ENCODE measurements at places on chromosomes 11 and 22.

- H3K4me3 ChIP-seq = no peak overlapping the region
- no peaks in the 10 kb centered on the region for H3K4me1 ChIP-seq
Measured at GRCh38 chr11:79794057-79794456, 353.2 kb upstream of the TENM4 start.

DNA sequence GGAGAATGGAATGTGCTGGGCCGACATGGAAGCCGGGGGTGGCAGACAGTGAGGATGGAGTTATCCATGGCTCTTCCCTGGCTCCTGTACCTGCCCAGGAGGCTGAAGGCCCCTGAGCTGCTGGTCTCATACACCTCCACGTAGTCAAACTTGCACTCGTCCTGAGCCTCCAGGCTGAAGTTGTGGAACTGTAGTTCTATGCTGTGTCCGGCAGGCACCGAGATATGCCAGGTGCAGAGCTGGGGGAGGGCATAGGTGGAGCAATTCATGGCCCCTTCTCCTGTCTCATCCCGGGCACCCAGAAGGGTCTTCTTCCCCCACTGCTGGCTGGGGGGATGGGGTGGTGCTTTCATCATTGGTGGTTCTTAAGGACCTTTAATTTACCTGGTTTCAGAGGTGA lies 2.8 kb downstream of the MFRP start:
- DNase-seq = no peak
- H3K4me3 ChIP-seq = no peak overlapping the region
- H3K36me3 ChIP-seq = no peaks in the 10 kb centered on the region
- H3K27ac ChIP-seq = no peak overlapping the region
- H3K4me1 ChIP-seq = peaks cover 33% of the 10 kb centered on the region

GRCh38 chr11:12200279-12200990 lies 90.0 kb downstream of the MICAL2 start:
- H3K27me3 ChIP-seq = no peaks in the 10 kb centered on the region
- no peaks in the 10 kb centered on the region for H3K36me3 ChIP-seq
- H3K4me3 ChIP-seq = no peak overlapping the region
- DNase-seq = no peak

DNA sequence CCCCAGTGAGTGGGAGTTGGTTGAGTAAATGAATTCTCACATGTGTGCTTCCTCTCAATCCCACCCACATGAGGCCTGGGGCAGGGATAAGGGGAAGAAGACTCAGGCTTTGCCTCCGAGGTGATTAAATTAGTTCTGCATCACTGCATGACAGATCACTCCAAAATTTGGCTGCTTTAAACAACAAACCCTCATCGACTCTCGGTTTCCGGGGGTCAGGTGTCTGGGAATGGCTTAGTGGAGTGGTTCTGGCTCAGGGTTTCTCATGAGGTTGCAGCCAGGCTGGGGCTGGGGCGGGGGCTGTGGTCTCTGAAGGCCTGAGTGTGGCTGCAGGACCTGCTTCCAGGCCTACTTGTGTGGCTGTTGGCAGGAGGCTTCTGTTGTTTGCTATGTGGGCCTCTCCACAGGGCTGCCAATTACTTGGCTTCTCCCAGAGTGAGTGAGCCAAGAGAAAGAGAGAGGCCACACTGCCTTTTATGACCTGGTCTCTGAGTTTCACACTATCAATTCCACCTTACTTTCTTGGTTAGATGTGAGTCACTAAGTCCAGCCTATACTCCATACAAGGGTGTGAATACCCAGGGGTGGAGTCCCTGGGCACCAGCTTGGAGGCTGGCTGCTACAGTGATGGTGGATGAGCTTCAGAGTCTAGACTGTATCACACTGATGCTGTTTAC lies 15.9 kb downstream of the MOGAT2 start:
- peaks cover 31% of the 10 kb centered on the region for H3K4me1 ChIP-seq
- H3K36me3 ChIP-seq = peaks cover 1% of the 10 kb centered on the region
- H3K27ac ChIP-seq = no peak overlapping the region

- H3K4me3 ChIP-seq = no peak overlapping the region
- H3K27me3 ChIP-seq = no peaks in the 10 kb centered on the region
- H3K27ac ChIP-seq = no peak overlapping the region
- H3K4me1 ChIP-seq = no peaks in the 10 kb centered on the region
- no peak for DNase-seq
- H3K36me3 ChIP-seq = no peaks in the 10 kb centered on the region
Measured at GRCh38 chr11:38296211-38296776, 1698.3 kb upstream of the RAG2 start.

- H3K27ac ChIP-seq = no peak overlapping the region
- H3K4me3 ChIP-seq = no peak overlapping the region
- peaks cover 21% of the 10 kb centered on the region for H3K36me3 ChIP-seq
Measured at GRCh38 chr22:17824457-17824856, 50.2 kb upstream of the BID start.

- DNase-seq = no peak
- H3K36me3 ChIP-seq = peaks cover 2% of the 10 kb centered on the region
- no peak overlapping the region for H3K4me3 ChIP-seq
- peaks cover 50% of the 10 kb centered on the region for H3K4me1 ChIP-seq
Measured at GRCh38 chr11:65640483-65641296, 2.8 kb downstream of the SIPA1 start.

DNA sequence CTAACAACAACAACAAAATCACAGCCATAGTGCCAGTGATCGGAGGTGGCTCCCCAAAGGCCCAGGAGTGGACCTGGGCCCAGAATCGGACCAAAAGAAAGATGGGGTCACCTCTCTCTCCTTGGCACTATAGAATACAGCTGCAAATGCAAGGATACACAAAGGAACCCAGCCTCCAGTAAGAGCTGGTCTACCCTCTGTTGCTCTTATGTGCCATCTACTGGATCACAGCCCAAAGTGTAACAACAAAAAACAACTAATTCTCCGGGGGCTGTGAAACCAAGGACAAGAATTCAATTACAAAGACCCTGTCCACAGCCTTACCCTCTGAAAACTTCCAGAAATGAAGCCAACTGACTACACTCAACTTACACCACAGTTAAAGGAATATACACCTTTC lies 21.6 kb downstream of the OR8G5 start:
- no peak overlapping the region for H3K27ac ChIP-seq
- DNase-seq = no peak
- H3K4me3 ChIP-seq = no peak overlapping the region
- no peaks in the 10 kb centered on the region for H3K4me1 ChIP-seq

DNA sequence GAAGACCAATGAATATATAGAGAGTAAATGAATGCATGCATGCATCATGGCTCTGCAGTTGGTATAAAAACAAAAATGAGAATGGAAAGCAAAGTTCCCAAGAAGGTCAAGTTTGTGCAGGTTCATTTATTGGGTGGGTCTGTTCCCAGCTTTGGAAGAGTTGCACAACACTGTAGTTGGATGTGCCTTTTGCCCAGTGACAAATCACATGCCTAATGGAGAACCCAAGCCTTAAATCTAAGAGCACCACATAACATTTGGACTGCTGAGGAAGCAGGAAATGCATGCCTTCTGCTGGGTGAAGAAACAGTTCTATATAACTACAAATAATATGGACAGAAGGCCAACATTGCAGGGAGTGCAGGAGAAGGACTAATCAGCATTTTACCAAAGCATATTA lies 30.6 kb downstream of the PRCP start:
- no peaks in the 10 kb centered on the region for H3K36me3 ChIP-seq
- H3K27ac ChIP-seq = no peak overlapping the region
- 0 out of 2 replicates have a peak, but pooled peaks cover 8% of the 10 kb centered on the region for H3K4me1 ChIP-seq
- no peaks in the 10 kb centered on the region for H3K27me3 ChIP-seq

GRCh38 chr11:120340529-120340928 lies 4.3 kb downstream of the ARHGEF12 start:
- peaks cover 68% of the 10 kb centered on the region for H3K4me1 ChIP-seq
- no peak overlapping the region for H3K27ac ChIP-seq
- H3K27me3 ChIP-seq = no peaks in the 10 kb centered on the region
- no peak overlapping the region for H3K4me3 ChIP-seq

GRCh38 chr11:111814106-111814505 lies 47.9 kb upstream of the PPP2R1B start:
- peaks cover 11% of the 10 kb centered on the region for H3K4me1 ChIP-seq
- no peak overlapping the region for H3K27ac ChIP-seq
- no peak overlapping the region for H3K4me3 ChIP-seq
- no peak for DNase-seq
- no peaks in the 10 kb centered on the region for H3K27me3 ChIP-seq
- 0 out of 2 replicates have a peak, but pooled peaks cover 5% of the 10 kb centered on the region for H3K36me3 ChIP-seq

DNA sequence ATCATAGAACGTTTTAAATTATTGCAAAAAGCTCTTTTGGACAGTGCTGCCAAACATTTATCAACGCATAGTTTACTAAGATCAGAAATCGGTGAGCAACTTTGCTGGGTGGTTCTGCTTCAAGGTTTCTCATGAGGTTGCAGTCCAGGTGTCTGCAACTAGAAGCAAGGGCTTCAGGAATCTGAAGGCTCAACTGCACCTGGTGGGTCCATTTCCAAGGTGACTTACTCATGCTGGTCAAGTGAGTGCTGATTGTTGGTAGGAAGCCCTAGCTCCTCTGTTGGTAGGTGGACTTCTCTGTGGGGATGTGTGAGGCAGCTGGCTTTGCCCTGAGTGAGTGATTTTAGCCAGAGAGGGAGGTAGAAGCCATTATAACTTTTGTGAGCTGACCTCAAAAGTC lies 22.5 kb downstream of the ARHGEF12 start:
- H3K27me3 ChIP-seq = no peaks in the 10 kb centered on the region
- no peaks in the 10 kb centered on the region for H3K36me3 ChIP-seq
- peaks cover 40% of the 10 kb centered on the region for H3K4me1 ChIP-seq
- H3K27ac ChIP-seq = no peak overlapping the region
- H3K4me3 ChIP-seq = no peak overlapping the region

DNA sequence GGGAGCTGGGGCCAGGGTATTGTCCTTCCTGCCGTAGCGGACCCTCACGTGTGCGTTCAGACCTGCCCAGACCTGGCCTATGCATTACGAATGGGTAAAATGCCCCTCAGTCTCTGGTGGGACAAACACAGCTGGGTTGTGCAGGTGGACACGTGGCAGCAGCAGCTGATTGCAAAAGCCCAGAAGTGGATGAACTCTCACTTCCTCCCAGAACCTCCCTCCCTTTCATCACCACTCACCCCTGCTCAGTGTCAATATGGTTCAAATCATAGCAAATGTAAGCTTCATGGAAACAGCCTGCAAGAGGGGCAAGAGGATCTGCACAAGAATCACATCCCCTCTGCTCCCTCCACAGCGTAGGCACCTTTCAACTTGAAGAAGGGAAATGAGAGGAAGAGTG lies 352.1 kb downstream of the OPCML start:
- no peak for DNase-seq
- no peak overlapping the region for H3K27ac ChIP-seq
- peaks cover 12% of the 10 kb centered on the region for H3K27me3 ChIP-seq
- no peaks in the 10 kb centered on the region for H3K36me3 ChIP-seq
- no peaks in the 10 kb centered on the region for H3K4me1 ChIP-seq

DNA sequence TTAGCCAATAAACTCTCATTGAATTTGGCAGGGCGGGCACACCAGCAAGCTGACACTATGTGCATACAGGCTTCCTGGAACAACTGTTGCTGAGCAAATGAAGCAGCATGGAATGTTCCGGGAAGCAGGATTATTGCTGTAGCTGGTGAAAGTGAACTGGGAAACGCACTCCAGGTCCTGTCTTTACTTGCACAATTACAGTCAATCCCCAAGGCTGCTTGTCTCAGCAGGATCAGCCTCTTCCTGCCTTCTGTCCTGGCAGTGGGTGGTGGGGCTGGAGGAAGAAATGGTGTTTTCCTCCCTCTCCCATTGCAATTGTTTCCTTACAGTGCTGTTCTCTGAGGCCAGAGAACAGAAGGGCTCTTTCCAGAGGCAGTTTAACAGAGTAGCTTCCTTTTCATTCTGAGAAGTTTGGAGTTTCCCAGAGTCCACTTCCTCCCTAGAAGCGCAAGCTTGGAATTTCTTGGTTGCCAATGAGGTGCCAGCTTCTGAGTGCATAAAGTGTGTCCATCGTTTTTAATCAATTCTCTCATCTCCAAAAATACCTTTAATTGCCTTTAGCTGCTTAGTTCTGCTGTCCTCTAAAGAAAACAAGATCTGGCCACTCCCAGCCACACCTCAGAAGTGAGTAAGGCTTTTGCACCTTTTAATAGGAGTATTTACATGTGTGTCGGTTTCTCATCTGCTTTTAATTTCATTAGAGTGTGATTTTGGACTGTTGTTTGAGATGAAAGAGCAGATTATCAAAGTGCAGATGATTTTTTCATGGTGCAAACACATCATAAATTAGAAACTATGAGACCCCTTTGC lies 19.9 kb downstream of the CD44 start:
- DNase-seq = no peak
- H3K27ac ChIP-seq = no peak overlapping the region
- no peaks in the 10 kb centered on the region for H3K4me1 ChIP-seq
- no peaks in the 10 kb centered on the region for H3K27me3 ChIP-seq
- no peak overlapping the region for H3K4me3 ChIP-seq
- H3K36me3 ChIP-seq = no peaks in the 10 kb centered on the region

GRCh38 chr11:75263944-75264349 lies 23.4 kb downstream of the TPBGL start:
- no peaks in the 10 kb centered on the region for H3K27me3 ChIP-seq
- 0 out of 3 replicates have a peak, but pooled peaks cover 3% of the 10 kb centered on the region for H3K36me3 ChIP-seq
- H3K27ac ChIP-seq = no peak overlapping the region
- H3K4me1 ChIP-seq = peaks cover 26% of the 10 kb centered on the region
- no peak for DNase-seq
- H3K4me3 ChIP-seq = no peak overlapping the region

- H3K4me1 ChIP-seq = no peaks in the 10 kb centered on the region
- no peaks in the 10 kb centered on the region for H3K27me3 ChIP-seq
- H3K4me3 ChIP-seq = no peak overlapping the region
- no peak for DNase-seq
- no peaks in the 10 kb centered on the region for H3K36me3 ChIP-seq
Measured at GRCh38 chr11:41382927-41383326, 76.5 kb downstream of the LRRC4C start.

DNA sequence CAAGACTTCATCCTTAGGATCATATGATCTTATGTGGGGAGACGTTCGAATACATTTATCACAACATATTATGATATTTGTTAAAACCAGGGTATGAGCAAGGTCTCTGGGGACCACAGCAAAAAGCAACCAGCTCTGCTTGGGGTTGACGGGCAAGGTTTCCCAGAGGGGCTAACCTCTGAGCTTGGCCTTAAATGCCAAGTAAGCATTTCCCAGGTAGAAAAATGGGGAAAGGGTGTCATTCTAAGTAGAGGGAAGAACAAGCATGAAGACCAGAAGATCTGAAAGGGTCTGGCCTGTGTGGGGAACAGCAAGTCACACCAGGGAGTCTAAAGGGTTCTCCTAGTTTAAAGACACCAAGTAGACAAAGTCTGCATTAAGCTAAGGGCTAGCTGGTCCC lies 24.1 kb downstream of the CLMP start:
- no peak overlapping the region for H3K27ac ChIP-seq
- no peaks in the 10 kb centered on the region for H3K4me1 ChIP-seq
- H3K36me3 ChIP-seq = no peaks in the 10 kb centered on the region
- no peak overlapping the region for H3K4me3 ChIP-seq
- DNase-seq = no peak

GRCh38 chr11:112231952-112232351 lies 5.7 kb downstream of the PTS start:
- no peak overlapping the region for H3K4me3 ChIP-seq
- peaks cover 5% of the 10 kb centered on the region for H3K36me3 ChIP-seq
- H3K4me1 ChIP-seq = peaks cover 61% of the 10 kb centered on the region
- peak; percentile 71 for DNase-seq

GRCh38 chr11:63240098-63240497 lies 3.3 kb downstream of the SLC22A25 start:
- no peak for DNase-seq
- no peaks in the 10 kb centered on the region for H3K36me3 ChIP-seq
- no peaks in the 10 kb centered on the region for H3K27me3 ChIP-seq
- peak overlapping the region; percentile 66 for H3K27ac ChIP-seq
